ENCODE measurements at places on chromosomes 11 and 22. TPM values are rescaled to one million over a fixed set of nuclear protein-coding genes. Genes with fewer than 3 reads are reported as not detected.

The GPR83 gene
- total RNA-seq: 0.62 TPM

The TCIRG1 gene
- total RNA-seq: 128 TPM

The GDPD4 gene
- not detected for total RNA-seq

The FBLN1 gene
- total RNA-seq: 624 TPM

The CYP2D6 gene
- 2.0 TPM for total RNA-seq

The ACTN3 gene
- total RNA-seq: 0.71 TPM

The ELFN2 gene
- total RNA-seq: 5.9 TPM

The BATF2 gene
- 2.9 TPM for total RNA-seq

The MRGPRX4 gene
- not detected for total RNA-seq

The KCNJ11 gene
- total RNA-seq: 6.6 TPM

The FAM168A gene
- 52.2 TPM for total RNA-seq

The IL17REL gene
- not detected for total RNA-seq

The OR8D1 gene
- total RNA-seq: not detected

The MPEG1 gene
- 18.0 TPM for total RNA-seq

The OR2D2 gene
- not detected for total RNA-seq

The COPB1 gene
- total RNA-seq: 86.6 TPM

The BIK gene
- total RNA-seq: not detected

The RFPL2 gene
- not detected for total RNA-seq

The CNGA4 gene
- 0.31 TPM for total RNA-seq

The C11orf65 gene
- 1.7 TPM for total RNA-seq

The MRGPRF gene
- 39.5 TPM for total RNA-seq

The PDGFD gene
- 19.6 TPM for total RNA-seq

The OR2AT4 gene
- 2.0 TPM for total RNA-seq

The PANX3 gene
- total RNA-seq: not detected

The BRSK2 gene
- 7.4 TPM for total RNA-seq

The POU2AF1 gene
- 1.2 TPM for total RNA-seq

The PRODH gene
- 23.5 TPM for total RNA-seq

The MIAT gene
- 2.7 TPM for total RNA-seq

The MSANTD4 gene
- total RNA-seq: 18.3 TPM

The SHANK2 gene
- total RNA-seq: 3.7 TPM

The VSIG2 gene
- total RNA-seq: 2.0 TPM

The MPPED2 gene
- 8.0 TPM for total RNA-seq

The MUC5AC gene
- total RNA-seq: 0.27 TPM

The CDC45 gene
- not detected for total RNA-seq

The EXT2 gene
- 58.7 TPM for total RNA-seq

The DBX1 gene
- not detected for total RNA-seq

The TSKU gene
- total RNA-seq: 48.8 TPM

The CENPM gene
- total RNA-seq: not detected

The CACNA1I gene
- 0.40 TPM for total RNA-seq

The NXPE4 gene
- total RNA-seq: not detected

The KRTAP5-1 gene
- total RNA-seq: not detected

The MADD gene
- 52.3 TPM for total RNA-seq

The FOSL1 gene
- total RNA-seq: 5.6 TPM

The TRIM34 gene
- total RNA-seq: 7.2 TPM

The ACRV1 gene
- total RNA-seq: not detected

The AGBL2 gene
- total RNA-seq: 1.8 TPM

The WBP2NL gene
- total RNA-seq: 9.4 TPM

The MS4A7 gene
- total RNA-seq: 48.4 TPM

The DEAF1 gene
- total RNA-seq: 52.8 TPM

The VSIG10L2 gene
- total RNA-seq: not detected

The LINC01488 gene
- total RNA-seq: not detected
